ENCODE measurements at places on chromosomes 3 and 15.
A peak's percentile ranks its signal among the peaks of the same experiment; 100 is the strongest.

GRCh38 chr3:127584734-127585133, 5.8 kb downstream of the TPRA1 start:
- DNase-seq = no peak

- DNase-seq = no peak
These were observed 216.1 kb downstream of the MTHFS start for GRCh38 chr15:79680720-79681119.

DNA sequence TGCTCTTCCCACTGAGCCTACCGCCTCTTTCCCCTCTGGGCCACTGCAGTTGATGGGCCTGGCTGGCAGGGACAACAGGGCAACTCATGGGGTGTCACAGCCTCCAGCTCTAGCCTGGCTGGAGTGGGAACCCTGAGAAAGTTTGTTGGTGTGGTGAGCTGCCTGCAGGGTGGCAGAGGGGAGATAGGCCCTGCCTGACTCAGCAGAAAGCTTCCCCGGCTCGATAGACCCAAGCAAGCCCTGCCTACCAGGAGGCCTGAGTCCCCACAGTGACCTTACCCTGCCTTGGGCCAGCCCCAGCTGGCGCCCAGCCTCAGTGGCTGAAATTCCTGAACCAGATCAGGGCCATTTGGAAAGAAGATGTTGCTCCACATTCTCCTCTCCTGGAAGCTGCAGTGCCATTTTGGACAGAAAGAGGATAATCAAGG, 29.4 kb downstream of the ABTB1 start:
- no peak for DNase-seq

DNA sequence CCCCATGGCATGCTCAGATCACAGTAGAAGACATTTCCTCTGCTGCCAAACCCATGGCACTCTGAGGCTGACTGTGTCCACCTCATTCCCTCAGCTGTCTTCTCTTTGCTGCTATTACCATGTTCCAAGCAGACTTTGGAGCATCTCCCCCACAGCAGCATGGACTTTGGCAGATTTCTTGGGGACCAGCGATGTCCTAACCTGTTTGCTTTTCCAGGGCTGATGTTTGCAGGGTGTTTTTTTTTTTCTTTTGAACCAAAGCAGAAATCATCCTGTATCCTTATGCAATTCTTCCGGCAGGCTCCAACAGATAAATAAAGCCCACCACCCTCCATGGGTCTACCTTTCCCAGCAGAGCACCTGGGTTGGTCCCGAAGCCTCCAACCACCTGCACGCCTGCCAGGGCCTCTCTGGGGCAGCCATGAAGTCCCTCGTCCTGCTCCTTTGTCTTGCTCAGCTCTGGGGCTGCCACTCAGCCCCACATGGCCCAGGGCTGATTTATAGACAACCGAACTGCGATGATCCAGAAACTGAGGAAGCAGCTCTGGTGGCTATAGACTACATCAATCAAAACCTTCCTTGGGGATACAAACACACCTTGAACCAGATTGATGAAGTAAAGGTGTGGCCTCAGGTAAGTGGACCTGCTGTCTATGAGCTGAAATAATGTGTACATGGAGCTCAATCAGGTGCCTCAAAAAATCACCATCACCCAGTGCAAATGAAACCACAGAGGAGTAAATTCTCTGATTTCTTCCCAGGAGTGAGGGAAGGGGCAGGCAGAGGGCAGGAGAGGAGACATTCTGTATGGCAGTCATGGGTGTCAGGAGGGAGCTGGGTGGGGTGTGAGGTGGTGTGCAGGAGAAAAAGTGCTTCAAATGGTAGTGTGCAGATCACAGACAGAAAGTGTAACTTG, at the start of gene AHSG:
Gene AHSG (plus strand): TSS at position 340 of the 916 bp plus-strand sequence. CDS start 82 bp downstream, at position 422.
- no peak for DNase-seq

DNA sequence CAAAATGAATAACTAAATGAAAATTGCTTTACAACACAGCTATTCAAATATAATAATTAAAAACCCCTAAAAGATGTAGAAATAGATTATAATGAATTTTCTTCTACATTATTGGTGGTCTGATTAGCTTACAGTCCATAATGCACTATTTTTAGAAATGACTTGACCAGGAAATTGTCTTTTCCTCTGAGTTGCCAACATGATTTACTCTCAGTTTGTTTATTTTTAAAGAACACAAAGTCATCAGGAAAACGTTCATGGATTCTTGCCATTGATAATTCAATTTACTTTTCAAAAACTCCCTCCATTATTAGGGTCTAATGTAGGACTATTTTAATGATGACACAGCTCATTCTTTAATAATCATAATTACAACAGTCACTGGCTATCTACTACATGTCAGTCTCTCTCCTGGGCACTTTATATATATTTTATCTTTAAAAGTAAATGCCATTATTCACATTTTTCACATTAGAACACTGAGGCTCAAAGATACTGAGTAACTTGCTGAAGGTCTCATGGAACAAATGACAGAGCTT, 1.1 kb downstream of the TM4SF18 start:
- DNase-seq = no peak

GRCh38 chr3:190617185-190617584, 103.3 kb downstream of the IL1RAP start:
- peak; percentile 25 for DNase-seq

DNA sequence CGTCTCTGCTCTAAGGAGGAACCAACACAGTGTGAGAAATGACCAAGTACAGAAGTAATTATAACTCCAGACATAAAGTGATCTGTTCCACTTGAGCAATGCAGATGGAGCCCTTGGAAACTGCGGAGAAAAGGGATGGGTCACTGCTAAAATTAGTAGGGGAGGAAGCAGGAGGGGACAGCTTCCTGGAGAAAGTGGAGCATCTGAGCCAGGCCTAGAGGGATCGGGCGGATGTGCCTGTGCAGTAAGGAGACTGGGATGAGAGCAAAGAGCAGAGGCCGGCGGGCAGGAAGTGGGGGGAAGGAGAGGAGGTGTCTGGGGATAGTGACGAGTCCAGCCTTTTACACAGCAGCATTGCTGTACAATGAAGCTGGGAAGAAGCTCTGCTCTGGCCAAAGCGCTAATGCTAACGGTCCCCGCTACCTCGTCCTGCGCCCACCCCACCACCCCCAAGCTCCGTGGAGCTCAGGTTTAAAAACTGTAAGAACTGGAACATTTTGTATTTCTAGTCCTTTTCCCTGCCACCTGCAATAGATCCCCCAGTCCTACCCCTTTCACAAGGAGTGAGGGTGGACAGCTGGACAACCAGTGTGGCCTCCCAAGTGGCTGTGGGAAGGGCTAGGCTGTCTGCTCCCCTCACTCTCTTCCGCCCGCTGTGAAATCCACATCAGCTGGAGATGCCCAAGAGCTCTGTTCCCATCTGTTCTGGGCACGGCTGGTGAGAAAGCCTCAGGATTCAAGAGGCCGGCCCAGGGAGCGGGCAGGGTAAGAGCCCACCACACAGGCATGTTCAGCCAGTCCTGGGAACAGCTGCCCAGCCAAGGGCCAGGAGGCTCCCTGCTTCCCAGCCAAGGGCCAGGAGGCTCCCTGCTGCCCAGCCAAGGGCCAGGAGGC, 53.0 kb upstream of the HES1 start:
- no peak for DNase-seq

DNA sequence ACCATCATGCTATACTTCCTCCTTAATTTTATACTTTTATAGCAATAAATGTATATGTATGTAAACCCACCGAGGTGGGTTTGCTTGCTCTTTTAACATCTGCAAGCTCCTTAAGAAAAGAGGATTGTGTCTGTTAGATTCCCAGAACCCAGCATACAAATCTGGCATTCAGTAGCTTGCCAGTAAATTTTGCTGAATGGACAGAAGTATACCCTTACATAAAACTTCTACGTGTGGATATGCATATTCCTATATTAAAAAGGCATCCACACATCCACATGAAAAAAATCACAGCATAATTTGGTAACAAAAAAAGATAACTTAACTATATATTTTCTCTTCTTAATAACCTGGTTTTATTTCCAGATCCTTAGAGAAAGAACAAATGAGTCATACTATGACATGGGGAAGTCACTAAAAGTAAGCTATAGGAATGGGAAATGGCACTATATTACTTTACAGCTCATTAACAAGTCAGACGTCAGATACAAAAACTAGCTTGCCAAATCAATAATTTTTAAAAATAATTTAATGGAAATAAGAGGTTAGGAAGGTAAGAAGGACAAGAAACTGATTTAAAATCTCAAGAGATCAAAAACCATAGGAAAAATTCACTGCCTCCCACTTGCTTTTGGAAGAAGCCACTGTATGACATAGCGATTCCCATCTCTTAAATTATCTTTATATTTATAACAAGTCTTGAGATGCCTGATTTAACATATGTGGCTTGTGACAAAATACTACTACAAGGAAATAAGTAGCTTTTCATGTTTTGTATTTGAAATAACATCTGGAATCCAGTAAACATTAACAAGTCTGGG, 68.7 kb downstream of the SUMF1 start:
- DNase-seq = no peak

DNA sequence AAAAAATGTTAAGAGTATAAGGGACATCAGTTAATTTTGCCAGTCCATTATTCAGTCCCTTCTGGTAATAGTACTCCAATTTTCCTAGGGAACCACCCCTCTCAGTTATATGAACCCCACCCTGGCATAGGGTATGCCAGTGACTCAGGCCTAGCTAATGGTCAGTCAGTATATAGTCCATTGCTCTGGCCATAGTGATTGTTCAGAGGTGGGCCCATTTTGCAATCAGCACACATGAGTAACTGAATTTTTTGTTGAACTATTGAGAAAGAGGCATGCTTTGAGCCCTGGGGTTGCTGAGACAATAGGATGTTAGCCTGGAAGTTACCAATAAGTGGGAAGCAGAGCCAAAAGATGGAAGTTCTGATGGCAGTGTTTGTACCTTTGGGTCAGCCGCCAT, 4.1 kb downstream of the LRCH3 start:
- DNase-seq = no peak

- DNase-seq = no peak
These were observed 342.9 kb upstream of the PROK2 start for GRCh38 chr3:72127844-72128243.

- DNase-seq = no peak
These were observed 1.7 kb downstream of the NR2C2 start for GRCh38 chr3:14949126-14949525.

DNA sequence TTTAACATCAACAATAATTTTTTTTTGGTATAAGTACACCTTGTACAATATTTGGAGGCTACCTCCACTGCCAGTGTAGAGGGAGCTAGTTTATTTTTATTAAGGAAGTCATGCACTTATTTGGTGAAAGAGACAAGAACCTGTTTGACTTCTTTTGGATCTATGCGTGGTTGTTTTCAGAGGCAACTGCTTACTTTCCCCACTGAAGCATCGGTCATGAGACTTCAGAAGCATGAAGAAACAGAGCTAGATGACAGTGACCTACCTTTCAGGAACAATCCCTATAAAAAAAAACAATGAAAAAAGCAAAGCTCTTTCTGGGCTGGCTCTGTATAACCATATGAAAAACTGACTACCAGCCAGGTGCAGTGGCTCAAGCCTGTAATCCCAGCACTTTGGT, 20.0 kb upstream of the ZNF148 start:
- no peak for DNase-seq

DNA sequence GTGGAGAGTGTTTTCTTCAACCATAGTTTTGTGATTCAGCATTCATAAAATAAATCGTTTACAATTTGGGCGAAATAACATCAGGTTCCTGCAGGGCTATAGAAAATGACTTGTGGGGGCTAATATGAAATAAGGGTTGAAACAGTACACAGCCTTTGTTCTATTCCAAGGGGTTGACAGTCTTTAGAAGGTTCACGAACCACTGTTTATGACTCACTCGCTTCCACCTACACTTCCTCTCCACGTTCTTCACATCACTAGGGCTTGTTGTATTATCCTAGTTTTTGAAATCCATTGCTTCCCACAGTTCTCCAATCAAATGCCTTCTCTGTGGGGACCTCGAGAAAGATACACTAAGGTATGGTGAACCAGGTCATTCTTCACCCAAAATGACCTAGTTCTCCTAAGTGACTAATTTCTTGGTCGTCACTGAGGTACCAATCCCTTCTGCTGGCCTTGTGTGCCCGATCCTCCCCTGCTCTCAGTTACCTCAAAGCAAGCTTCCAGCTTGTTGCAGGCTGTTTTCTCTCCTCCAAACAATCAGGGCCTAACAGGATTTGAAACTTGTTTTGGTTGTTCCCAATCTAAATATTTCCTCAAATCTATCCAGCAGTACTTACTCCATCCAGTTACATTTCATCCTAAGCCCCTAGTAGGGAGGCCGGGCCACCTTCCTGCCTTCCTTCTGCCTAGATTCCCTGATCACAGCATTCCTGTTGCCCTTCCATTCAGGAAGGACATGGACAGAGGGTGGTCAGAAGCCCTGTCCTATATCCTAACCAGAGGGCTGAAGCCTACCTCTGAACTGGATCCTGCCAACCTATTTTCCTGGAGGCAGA, 23.1 kb upstream of the TBL1XR1 start:
- no peak for DNase-seq

GRCh38 chr15:100680726-100681125, 78.3 kb downstream of the ASB7 start:
- DNase-seq = no peak

GRCh38 chr15:32853592-32853991, 135.8 kb downstream of the GREM1 start:
- DNase-seq = no peak

- DNase-seq = no peak
These were observed 17.6 kb upstream of the TM2D3 start for GRCh38 chr15:101669744-101670143.

DNA sequence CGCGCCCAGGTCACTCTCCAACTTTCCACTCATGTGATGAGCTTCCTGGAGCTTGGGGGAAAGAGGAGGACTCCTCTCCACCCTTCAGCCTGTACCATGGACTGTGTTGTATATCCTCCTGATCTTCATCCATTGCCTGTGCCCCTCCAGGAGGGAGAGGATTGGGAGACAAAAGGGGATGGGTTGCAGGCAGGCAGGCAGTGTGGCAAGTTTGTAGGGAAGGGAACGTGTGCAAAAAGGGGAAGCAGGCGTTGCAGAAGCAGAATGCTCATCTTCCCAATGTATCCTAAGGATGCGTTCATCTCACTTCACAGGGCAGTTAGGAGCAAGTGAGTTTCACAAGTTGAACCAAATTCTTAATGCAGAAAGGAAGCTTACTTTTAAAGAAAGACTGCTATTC, 28.1 kb upstream of the GHSR start:
- DNase-seq = no peak

DNA sequence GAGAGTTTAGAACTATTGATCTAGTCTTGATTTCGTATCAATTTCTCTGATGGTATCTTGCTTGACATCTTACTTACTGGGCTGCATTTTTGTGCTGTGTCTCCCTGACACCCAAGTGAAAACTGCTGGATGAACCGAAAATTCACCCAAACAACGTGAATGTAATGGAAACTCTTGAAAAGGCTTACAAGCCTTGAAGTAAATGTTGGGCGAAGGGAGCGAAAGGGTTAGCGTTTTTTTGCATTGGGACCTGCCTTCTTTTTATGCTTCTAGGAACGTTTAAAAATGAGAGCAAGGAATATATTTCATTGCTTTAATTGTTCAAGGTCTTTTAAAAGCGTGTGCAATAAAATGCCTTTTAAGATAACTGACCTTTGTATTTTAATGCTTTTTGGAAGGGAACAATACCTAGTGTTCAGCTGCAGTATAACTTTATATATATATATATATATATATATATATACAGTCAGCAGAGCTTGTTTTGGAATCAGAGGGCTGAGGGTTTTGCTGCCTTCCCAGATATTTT, 94.1 kb downstream of the LPP start:
- no peak for DNase-seq
